ENCODE measurements at places on chromosomes 4 and X.

GRCh38 chr4:137393044-137393443, 139.2 kb downstream of the PCDH18 start:
- no peak for DNase-seq

DNA sequence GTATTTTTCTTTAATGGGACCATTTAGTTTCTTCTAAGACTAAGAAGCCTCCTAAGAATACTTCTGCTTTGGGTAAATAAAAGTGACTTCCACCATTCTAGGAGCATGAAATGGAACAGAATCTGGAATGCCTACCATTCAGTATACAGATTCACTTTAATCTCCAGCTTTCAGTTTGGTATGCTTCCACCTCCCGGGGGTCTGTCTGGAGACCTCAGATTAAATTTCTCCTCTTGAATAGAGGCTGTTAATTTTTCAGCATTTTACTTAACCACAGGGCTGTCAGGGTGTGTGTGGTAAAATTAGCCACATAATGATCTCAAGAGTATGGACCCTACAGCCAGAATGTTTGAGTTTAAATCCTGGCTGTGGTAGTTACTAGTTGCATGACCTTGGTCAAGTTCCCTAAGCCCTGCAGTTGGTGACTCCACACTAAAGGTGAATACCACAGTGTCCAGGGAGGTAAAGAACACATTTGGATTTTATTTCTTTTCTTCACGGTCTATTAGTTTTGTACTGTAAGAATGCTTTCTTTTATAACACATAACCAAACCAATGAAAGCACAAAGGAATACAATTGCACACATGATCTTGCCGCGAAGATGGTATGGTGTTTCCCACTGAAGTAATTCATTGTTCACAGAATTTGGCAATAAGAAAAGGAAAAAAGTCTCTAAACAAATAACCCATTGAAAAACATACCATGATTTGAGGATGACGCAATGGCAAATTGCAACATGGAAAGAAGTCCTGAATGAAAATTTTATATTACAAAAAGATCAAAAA, 37.3 kb upstream of the TRIM2 start:
- DNase-seq, result no peak

GRCh38 chrX:153333821-153334653, at the start of gene ZNF275:
Gene ZNF275, plus strand, starts transcription at chrX:153334153. Its CDS starts 2,527 bp downstream, at chrX:153336680.
- peak; percentile 59 for DNase-seq

GRCh38 chr4:119898211-119898610, 168.4 kb downstream of the MAD2L1 start:
- DNase-seq, result no peak

- DNase-seq, result no peak
These were observed 427.7 kb upstream of the MAGEB2 start for GRCh38 chrX:29787656-29788055.

- no peak for DNase-seq
These were observed at the start of gene PDGFRA for GRCh38 chr4:54228961-54229501. Gene PDGFRA, plus strand, starts transcription at chr4:54229293. Its CDS starts 29,476 bp downstream, at chr4:54258769.

GRCh38 chr4:2812612-2813354, 19.9 kb downstream of the SH3BP2 start:
- no peak for DNase-seq

DNA sequence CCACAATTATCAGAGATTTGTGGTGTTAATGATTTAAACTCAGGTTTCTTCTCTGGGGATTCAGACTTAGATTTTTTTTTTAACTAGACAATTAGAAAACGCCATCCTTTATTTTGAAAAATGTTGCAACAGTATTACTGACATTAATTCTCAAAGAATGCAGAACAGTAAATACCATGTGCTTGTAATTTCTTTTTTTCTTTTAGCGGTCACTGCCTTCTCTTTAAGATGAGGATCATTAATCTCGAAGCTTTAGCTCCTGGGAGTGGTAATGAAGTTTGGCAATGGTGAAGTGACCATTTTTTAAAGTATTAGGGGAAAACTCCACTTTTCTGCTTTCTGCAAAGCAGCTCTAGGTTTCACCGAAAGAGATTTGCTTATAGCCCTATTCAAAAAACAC, 164.0 kb upstream of the MBNL3 start:
- DNase-seq, result no peak

GRCh38 chr4:102623622-102624021, 122.5 kb downstream of the NFKB1 start:
- no peak for DNase-seq

GRCh38 chr4:151323667-151324066, 1.7 kb downstream of the SH3D19 start:
- DNase-seq, result no peak

GRCh38 chrX:10288373-10288975, 131.7 kb downstream of the CLCN4 start:
- DNase-seq, result no peak

DNA sequence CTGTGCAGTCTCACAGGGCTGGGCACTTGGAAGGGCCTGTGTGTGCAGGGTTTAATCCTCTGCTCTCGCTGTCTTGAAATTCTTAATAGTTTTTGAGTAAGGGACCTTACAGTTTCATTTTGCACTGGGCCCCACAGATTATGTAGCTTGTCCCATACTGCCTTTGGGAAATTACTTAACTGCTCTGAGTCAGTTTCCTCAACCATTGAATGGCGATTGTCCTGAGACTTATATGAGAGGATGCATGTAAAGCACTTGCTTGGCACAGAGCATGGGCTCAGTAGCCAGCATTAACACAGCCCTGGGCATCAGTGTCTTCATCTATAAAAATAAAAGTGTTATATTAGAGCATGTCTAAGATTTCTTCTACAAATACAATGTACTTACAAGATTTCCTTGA, 55.8 kb downstream of the CLCN5 start:
- no peak for DNase-seq

DNA sequence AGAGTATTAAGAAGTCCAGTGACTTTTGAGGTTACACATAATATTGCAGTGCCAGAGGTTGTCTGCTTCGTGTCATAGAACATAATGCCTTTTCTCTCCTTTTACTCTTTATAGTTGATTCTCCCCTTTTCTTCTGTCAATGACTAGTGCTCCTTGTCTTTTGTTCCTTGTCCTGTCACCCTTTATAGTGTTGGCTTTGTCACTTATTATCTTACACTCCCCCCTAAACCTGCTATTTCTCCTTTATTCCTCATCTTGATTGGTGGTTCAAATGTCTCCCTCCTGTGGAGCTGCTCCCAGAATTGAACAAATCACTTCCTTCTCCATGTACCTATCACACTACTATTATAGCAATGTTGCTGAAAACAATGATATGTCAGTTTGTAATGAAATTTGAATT, 856.6 kb upstream of the GRID2 start:
- no peak for DNase-seq

DNA sequence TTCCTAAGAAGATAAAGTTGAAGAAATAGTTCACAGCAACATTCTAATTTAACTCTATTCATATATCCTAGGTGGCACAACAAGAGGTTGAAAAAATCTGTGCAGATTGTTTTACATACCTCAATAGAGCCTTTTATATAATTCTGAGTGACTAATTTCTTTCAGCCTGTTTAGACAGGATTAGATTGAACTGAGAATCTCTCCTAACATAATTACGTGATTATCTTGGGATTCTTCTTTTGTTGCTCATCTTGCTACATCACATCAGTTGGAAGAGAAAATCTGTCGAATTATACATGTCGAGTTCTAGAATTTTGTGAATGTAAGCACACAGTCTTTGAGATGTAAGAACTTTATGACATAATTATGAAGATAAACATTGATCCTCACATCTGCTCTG, 1873.7 kb upstream of the IGFBP7 start:
- DNase-seq, result no peak

- DNase-seq, result no peak
These were observed 193.0 kb upstream of the C1QTNF7 start for GRCh38 chr4:15234856-15235126.

DNA sequence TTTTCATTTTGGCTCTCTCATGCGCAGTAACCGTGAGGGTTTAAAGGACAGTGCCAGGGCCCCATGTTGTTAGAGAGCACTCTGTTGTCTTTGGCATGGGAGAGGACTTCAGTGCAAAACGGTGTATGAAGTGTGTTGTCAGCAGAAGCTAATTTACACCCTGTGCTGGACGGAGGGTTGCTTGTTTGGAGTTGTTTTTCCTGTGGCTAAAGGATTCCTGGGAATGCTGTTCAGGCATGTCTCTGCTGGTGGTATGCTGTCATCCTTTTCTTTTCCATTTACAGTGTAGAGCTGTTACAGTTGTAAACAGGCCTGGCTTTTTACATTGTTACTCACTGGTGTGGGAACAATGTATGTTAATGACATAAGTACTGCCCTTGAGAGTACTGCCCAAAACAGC, 206.3 kb downstream of the CBR4 start:
- peak; percentile 55 for DNase-seq

DNA sequence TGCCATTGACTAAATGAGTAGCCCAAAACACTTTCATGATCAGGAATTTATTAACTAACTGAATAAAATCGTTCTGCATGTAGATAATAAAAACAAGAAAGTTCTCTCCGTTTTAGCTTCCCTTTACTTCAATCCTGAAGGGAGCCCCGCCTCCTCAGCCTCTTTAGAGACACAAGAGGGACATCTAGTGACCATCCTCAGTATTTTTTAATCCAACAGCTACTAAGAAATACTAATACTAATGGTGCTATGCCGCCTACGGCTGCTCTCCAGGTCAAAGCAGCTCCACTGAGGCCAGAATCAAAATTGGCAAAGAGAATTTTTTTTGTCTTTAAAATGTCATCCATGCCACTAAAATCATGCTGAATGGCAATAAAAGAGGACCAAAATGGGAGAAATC, 3.2 kb upstream of the PCDH19 start:
- DNase-seq, result peak; percentile 12

- no peak for DNase-seq
These were observed 842.2 kb downstream of the STIM2 start for GRCh38 chr4:27702730-27703431.

DNA sequence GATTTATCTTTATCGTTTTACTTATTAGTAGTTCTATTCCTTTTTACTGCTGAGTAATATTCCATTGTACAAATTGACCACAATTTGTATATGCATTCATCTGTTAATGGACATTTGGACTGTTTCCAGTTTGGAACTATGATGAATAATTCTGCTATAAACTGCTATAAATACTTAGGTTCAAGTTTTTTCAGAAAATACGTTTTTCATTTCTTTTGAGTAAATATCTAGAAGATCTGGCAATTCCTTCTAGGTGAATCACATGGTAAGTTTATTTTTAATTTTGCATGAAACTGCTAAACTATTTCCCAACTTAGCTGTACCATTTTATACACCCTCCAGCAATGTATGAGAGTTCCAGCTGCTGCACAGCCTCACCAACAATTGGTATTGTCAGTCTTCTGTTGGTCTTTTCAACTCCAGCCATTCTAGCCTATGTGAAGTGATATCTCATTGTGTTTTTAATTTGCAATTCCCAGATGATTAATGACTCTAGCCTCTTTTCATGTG, 22.2 kb downstream of the LIN54 start:
- no peak for DNase-seq

DNA sequence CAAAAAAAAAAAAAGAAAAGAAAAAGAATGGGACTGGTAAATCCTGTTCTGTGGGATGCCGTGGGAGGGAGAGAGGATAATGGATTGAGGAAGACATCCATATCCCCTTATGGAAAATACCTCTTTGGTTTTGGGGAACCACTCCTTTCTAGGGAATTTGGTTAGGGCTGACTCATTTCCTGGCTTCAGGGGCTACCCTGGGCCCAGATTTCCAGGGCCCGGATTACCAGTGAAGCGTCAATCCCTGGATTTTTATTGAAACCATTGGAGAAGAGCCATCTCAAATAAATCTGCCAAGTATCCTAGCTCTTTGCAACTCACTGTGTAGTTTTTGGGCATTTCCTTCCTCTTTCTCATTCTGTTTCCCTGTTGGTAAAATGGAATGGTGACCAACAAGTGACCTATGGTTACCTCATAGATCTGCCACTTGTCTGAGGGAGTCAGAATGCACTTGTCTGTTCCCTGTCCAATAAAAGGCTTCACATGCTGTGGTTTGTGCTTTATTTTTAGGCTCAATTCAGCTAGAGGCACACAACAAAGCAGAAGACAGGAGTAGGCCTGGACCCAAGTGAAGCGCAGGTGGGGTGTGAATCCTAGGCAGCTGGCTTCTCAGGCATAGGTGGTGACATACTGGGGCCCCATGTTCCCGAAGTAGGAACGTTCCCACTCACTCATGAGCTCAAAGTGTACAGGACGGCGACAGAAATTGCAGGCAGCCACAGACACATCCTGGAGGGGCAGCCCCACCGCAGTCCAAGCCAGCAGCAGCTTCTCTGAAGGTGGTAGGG, 8.6 kb downstream of the APEX2 start:
- no peak for DNase-seq

GRCh38 chrX:110167952-110168451, 149.9 kb downstream of the AMMECR1 start:
- DNase-seq, result no peak

GRCh38 chrX:152177052-152177451, 38.7 kb upstream of the MAGEA10 start:
- DNase-seq, result no peak

DNA sequence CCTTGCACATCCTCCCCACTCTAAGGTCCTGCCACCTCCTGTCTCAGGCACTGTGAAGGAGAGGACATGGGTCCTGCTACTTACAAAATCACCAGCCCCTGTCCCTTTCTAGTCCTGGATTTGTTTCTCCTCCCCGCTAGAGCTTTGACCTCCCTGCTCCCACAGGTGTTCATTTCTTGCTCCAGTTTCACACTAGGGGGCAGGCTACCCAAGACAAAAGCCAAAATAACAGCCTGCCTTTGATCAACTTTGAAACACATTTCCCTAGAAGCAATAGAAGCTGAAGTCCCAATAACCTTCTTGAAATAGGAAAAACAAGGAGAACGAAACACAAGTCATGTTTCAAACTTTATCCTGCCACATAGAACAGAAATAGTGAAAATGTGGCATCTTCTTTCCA, 164.4 kb downstream of the QDPR start:
- DNase-seq, result peak; percentile 9

- DNase-seq, result no peak
These were observed 8.9 kb downstream of the KDR start for GRCh38 chr4:55116450-55116849.

- DNase-seq, result no peak
These were observed 154.0 kb upstream of the TENT5D start for GRCh38 chrX:80266287-80266686.

- peak; percentile 5 for DNase-seq
These were observed 74.6 kb downstream of the WDR44 start for GRCh38 chrX:118420462-118420861.

- no peak for DNase-seq
These were observed 1.0 kb upstream of the CLDN22 start for GRCh38 chr4:183321079-183321478.

DNA sequence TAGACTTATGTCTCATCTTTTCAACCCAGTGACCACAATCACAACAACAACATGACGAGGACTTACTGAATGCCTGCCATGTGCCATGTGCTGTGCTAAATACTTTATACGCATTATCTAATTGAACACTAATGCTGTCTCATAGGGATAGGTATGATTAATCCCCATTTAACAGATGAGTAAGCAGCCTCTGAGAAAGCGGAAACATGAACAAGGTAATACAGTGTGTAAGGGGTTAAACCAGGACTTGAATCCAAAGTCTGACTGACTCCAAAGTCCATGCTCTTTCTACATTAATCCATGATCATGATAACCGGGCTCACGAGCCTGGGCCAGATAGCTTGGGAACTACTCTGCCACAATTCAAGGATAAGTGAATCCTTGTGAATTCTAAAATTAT, 105.3 kb upstream of the MBNL3 start:
- no peak for DNase-seq
